ENCODE measurements at places on chromosomes 12 and 14.

DNA sequence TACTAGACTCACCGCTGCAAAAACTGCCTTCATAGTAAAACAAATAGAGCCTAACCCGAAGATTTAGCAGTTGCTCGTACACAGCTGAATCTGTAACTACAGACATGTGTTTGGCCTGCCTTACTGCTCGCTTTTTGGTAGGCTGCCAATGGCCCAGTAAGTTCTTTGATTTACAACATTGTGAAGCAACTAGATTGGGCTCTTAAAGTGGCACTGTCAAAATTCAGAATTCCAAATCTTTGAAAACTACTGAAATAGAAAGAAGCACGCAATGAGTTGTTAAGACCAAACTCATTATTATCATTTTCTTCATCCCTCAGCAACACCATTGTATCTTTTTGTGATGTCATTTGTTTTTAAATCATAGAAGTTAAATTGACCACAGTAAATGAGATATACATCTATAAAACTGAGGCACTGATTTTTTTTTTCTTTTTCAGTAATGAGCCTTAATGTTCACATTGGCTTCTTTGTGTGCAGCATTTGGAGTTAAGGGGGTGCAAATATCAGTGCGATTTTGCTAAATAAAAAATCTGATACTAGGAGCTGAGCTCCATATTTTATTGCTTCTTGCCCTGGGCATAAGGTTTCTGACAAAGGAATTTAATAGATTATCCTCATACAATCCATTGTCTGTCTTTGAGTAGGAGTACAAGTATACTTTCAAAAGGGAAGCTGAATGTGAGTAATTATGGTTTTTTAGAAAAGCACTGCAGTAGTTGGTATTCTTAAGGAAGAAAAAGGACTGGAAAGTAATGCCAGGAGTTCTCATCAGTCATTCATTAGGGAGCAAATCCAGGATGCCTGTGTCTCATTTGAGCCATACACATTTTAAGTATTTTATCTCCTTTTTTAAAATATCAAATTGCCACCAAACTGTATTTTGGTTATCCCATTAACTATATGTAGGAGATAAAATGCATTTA, 138.5 kb downstream of the KICS2 start:
- DNase-seq = no peak

DNA sequence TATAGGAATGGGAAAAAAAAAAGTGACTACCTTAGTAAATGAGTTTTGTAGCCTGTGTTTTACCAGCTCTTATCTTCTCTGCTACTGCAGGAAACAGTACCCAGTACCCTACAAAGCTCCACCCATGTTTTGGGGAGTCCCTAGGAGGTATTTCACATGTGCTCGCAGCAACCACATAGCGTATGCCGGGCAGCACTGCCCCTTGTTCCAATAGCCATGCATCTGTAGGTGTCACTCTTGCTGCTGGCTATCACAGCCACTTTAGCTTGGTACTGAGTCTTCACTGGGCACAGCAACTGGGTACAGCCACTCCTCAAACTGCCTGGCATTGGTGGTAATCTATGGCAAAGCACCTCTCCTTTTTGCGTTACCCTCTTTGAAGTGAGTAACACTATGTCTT, 2.0 kb upstream of the MDM1 start:
- DNase-seq = no peak

- no peak for DNase-seq
These were observed 147.0 kb downstream of the CALM1 start for GRCh38 chr14:90543876-90544275.

- no peak for DNase-seq
These were observed 363.2 kb downstream of the GALC start for GRCh38 chr14:87629788-87630187.

DNA sequence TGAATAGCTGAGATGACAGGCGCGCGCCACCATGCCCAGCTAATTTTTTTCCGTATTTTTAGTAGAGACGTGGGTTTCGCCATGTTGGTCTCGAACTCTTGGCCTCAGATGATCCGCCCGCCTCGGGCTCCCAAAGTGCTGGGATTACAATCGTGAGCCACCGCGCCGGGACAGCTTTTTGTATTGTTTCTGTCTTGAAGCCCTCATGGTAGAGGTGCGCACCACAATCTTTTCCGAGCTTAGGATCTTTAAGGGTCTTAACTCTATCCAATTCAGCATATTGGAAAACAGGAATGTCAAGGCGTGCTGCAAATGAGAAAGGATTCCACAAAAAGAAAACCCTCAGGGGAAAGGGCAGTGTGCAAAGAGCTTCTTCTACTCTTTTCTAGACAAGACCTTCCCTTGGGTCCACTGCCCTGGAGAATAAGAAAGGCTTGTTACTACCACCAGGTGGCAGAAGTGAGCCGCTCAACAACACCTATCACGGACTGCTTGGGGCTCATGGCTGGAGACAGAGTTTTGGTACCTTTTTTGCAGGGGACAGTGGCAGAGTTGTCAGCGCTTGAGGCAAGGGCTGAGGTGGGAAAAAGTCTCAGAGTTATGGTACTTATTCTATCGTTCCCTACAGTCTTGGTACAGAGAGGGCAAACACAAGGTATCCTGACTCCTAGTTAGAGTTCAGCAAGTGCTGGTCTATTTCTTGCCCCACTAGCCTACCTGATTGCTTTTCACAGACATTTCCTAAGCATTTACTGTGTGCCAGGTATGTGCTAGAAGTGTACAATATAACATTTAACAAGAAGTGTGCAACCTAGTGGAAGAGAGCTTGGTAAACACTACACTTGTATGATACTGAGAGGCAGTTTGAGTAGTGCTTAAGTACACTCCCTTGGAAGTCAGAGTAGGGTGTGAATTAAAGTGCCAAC, 16.4 kb upstream of the SP7 start:
- DNase-seq = peak; percentile 74

GRCh38 chr14:76236172-76237130, 84.7 kb downstream of the GPATCH2L start:
- DNase-seq = no peak

DNA sequence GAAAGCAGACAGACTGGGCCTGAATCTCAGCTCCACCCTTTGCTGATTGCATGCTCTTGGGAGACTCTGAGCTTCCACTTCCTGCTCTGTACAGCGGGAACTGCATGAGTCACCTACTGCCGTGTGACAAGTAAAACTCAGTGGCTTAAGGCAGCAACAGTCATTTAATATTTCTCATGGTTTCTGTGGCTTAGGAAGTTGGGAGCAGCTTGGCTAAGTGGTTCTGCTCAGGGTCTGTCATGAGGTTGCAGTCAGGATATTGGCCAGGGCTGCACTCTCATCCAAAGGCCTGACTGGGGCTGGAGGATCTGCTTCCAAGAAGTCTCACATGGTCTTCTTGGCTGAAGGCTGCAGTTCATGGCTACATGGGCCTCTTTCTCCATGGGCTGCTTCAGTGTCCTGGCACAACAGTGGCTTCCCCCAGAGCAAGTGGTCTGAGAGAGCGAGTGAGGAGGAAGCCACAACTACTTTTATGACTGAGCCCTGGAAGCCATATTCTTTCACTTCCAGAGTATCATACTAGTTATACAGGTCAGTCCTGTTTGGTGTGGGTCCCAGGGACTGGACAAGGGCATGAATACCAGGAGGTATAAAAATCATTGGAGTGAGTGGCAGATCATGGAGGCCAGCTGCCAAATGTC, 49.7 kb downstream of the FAM222A start:
- no peak for DNase-seq

GRCh38 chr12:123971770-123972456, 718 bp downstream of the CCDC92 start:
- peak; percentile 9 for DNase-seq

- no peak for DNase-seq
These were observed 1358.8 kb downstream of the LRFN5 start for GRCh38 chr14:42965512-42965911.

DNA sequence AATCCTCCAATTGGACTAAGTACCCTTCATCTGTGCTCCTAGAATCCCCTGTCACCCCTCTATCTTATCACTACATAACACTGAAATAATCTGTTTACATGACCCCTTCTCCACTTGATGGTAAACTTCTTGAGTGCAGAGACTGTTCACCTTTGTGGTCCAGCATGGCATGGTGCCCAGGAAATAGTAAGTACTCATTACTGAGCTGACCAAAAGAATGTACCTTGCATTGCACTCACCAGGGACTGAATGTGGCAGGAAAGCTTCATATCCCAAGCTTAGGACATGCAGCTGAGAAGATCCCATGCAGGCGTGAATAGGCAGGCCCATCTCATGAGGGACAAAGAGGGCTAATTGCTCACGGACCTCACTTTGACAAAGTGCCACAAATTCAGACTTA, 1.4 kb upstream of the GARIN2 start:
- DNase-seq = no peak

DNA sequence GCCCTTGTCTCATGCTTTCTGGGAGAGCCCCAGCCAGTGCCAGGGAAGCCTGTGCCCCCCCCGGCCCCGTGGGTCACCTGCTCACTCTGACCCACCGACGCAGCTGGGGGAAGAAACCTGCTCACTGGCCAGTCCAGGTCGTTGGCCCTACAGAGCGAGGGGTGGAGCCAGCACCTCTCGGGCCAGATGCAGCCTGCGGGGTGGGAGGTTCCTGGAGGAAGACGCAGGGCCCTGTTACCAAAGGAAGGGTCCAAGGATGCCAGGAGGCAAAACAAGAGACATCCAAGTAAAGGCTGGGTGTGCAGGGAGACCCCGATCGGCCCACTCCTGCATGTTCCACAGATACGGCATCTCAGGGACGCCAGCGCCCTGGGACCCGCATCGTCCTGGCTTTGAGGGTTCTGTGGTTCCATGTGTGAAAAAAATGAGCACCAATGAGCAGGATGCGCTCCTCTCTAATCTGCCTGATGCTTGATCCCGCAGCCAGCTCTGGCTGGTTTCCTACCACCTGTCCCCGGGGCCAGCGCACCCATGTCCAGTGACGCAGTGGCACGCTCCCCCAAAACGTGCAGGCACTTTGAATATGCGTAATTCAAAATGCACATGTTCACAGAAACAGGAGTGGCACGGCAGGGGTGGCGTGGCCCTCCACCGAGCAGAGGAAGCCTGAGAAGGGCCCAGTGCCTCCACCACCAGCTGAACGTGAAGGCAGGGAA, 66.0 kb upstream of the GALNT9 start:
- no peak for DNase-seq

GRCh38 chr12:105409801-105410471, 79.4 kb downstream of the C12orf75 start:
- no peak for DNase-seq

DNA sequence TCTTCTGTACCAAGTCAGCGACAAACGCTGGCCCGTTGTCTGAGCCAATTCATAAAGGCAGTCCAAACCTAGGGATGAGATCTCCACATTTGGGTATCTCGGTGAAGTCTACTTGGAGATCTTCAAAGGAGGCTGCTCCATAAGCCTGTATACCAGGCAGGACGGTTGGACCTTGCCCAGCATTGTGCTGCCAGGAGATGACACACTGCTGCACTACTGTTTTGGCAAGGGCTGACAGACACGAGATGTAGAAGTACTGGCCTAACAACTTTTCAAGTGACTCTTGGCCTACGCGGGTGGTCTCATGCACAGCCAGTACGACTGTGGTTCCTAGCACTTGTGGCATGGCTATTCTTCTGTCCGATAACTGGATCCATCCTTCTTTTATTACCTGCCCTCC, 135.3 kb downstream of the SLC38A6 start:
- no peak for DNase-seq

- no peak for DNase-seq
These were observed 324.1 kb upstream of the DIO3 start for GRCh38 chr14:101237252-101237616.

All from activated CD8-positive, alpha-beta memory T cell treated with anti-CD3 and anti-CD28 coated beads for 4 hours (primary cell).